ENCODE measurements at places on chromosomes 3 and 15. TPM values are rescaled to one million over a fixed set of nuclear protein-coding genes. Genes with fewer than 3 reads are reported as not detected.

Gene GPR87
- total RNA-seq = not detected

Gene NPAP1
- total RNA-seq = not detected

Gene HRG
- total RNA-seq = not detected

Gene FBN1
- total RNA-seq = 2,749 TPM

Gene RLBP1
- total RNA-seq = not detected

Gene TMEM207
- not detected for total RNA-seq

Gene ACTC1
- total RNA-seq = 0.23 TPM

Gene C2CD4A
- total RNA-seq = 1.4 TPM

Gene TCAIM
- 27.2 TPM for total RNA-seq

Gene ARNT2
- total RNA-seq = 10.4 TPM

Gene SH3GL3
- 0.07 TPM for total RNA-seq

Gene LRRK1
- total RNA-seq = 16.6 TPM

Gene ZBTB20
- 23.3 TPM for total RNA-seq

Gene SPTBN5
- total RNA-seq = 0.20 TPM

Gene KY
- total RNA-seq = 3.5 TPM

Gene UROC1
- total RNA-seq = not detected
